ENCODE measurements at places on chromosomes 12 and 14. TPM values are rescaled to one million over a fixed set of nuclear protein-coding genes. Genes with fewer than 3 reads are reported as not detected.

The CCDC60 gene
- total RNA-seq = not detected

The RAD9B gene
- 0.21 TPM for total RNA-seq

The TBX5 gene
- 0.21 TPM for total RNA-seq

The TMCC3 gene
- total RNA-seq = 6.9 TPM

- no peaks in the 10 kb centered on the region for H3K4me1 ChIP-seq
- no peak overlapping the region for H3K4me3 ChIP-seq
- no peaks in the 10 kb centered on the region for H3K27me3 ChIP-seq
- H3K27ac ChIP-seq = no peak overlapping the region
These were observed 673.0 kb upstream of the FLRT2 start for GRCh38 chr14:84856751-84857534.

GRCh38 chr14:104353221-104353920 is 215.0 kb downstream of the KIF26A start:
- no peaks in the 10 kb centered on the region for H3K27me3 ChIP-seq
- H3K4me1 ChIP-seq = no peaks in the 10 kb centered on the region
- no peak for DNase-seq
- H3K4me3 ChIP-seq = no peak overlapping the region
- no peaks in the 10 kb centered on the region for H3K36me3 ChIP-seq
- no peak overlapping the region for H3K27ac ChIP-seq

DNA sequence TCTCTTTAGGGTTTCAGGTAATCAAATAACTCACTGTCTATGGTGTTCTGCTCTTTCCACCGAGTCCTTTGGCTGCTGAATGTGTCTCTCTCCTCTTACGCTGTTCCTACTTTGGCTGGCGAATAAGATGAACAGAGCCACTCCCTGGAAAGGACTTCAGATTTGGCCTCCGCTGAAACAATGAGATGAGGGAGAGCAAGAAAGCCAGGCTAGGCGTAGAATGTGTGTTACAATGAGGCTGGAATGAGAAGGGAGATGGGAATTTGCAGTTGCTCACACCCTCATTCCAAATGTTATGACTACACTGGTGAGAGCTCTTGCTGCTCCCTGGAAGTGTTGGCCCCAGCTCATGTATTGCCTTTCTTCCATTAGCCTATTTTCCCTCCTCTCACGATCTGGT is at the start of gene MFAP5:
TSS of gene MFAP5 (minus strand) at position 234 of the 400 bp plus-strand sequence. CDS start 722 bp downstream, outside the sequence.
- no peak for DNase-seq
- H3K27ac ChIP-seq = no peak within 1 kb of the TSS
- no peaks in the 10 kb centered on the region for H3K36me3 ChIP-seq
- no peak within 1 kb of the TSS for H3K4me3 ChIP-seq
- no peaks in the 10 kb centered on the region for H3K27me3 ChIP-seq

The CCDC196 gene
- total RNA-seq = not detected

DNA sequence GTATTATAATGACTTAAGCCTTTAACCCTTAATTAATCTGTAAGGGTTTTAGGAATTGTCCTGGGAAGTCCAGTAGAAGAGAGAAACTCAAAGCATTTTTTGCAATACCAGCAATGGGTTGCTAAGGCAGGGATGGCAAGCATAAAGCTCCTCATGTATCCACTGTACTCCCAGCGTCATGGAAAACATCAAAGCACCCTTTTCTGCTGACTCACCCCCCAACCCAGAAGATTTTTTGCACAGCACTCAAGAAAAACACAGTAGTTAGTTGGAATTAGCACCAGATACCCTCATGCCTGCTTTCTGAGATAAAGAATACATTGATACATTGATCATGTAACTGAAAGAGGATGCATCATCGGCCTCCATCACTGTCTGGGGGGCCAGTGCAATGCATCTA is 199.1 kb upstream of the CNOT2 start:
- no peaks in the 10 kb centered on the region for H3K27me3 ChIP-seq
- no peak for DNase-seq
- H3K4me1 ChIP-seq = peaks cover 3% of the 10 kb centered on the region
- no peak overlapping the region for H3K27ac ChIP-seq

- peak within 1 kb of the TSS; percentile 76 for H3K4me3 ChIP-seq
- H3K4me1 ChIP-seq = peaks cover 25% of the 10 kb centered on the region
- DNase-seq = peak; percentile 81
- peak within 1 kb of the TSS; percentile 93 for H3K27ac ChIP-seq
- H3K36me3 ChIP-seq = no peaks in the 10 kb centered on the region
These were observed at the start of gene ORAI1 for GRCh38 chr12:121626087-121626852. TSS of gene ORAI1 (plus strand) at chr12:121626530.

The MIP gene
- total RNA-seq = not detected

The HEATR5A gene
- total RNA-seq = 39.1 TPM

DNA sequence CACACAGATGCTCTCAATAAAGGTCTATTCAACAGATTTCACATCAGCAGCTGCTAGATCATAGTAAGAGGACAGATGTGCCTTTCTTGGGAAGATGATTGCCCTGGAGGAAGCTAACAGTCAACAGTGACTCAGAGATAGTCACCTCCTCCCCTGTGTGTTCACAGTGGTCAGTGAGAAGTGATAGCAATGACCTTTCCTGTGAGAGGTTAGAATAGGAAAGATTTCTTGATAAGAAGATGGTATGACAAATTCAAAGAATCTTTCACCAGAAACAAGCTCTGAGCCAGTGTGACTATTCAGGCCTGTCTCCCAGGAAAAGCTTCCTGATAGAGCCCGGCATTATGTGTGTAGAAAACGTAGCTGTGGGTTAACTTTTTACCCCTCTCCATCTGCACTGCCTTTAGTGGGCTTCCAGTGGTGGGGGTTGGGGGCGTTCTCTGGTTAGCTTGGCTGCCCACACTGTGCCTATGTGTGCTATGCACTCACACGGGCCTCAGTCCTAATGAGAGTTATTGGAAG is 66.4 kb upstream of the ARHGAP5 start:
- no peak for DNase-seq
- H3K4me1 ChIP-seq = no peaks in the 10 kb centered on the region
- no peaks in the 10 kb centered on the region for H3K36me3 ChIP-seq
- H3K27me3 ChIP-seq = no peaks in the 10 kb centered on the region
- no peak overlapping the region for H3K4me3 ChIP-seq

GRCh38 chr14:33414041-33414440 is 475.4 kb downstream of the NPAS3 start:
- no peaks in the 10 kb centered on the region for H3K27me3 ChIP-seq
- no peaks in the 10 kb centered on the region for H3K4me1 ChIP-seq
- H3K36me3 ChIP-seq = no peaks in the 10 kb centered on the region
- H3K4me3 ChIP-seq = peak overlapping the region; percentile 26
- H3K27ac ChIP-seq = no peak overlapping the region

DNA sequence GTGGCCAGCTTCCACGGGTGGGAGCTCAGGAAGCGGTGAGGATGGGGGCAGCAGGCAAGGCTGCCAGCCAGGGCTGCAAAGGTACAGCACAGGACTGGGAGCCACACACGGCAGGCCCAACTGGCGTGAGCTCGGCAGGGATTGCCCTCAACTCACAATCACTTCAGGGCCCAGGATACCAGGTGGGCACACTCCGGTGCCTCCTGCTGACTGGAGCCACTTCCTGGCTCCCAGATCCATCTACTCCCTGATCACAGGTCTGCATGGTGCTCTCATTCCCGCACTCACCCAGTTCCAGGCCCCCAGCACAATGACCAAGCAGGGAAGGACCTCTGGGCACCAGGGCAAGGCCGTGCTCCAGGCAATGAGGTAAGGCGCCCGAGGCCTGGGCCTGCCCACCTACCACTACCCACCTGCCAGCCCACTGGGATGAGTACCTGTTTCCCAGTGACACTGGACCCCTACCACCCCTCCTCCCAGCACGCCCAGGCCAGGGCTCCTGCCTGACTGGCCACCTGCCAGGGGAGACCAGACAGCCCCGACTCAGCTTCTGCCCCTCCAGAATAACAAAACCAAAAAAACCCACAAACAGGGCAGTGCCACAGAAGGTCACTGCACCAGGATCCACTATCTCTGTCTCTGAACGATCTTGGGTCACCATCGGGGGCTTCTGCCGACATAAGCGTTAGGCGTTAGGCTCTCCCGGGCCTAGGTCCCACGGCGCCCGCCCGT is 1.8 kb downstream of the JAG2 start:
- no peaks in the 10 kb centered on the region for H3K36me3 ChIP-seq
- H3K4me3 ChIP-seq = no peak overlapping the region
- peaks cover 29% of the 10 kb centered on the region for H3K4me1 ChIP-seq
- no peak for DNase-seq
- H3K27ac ChIP-seq = no peak overlapping the region
- no peaks in the 10 kb centered on the region for H3K27me3 ChIP-seq

- H3K27me3 ChIP-seq = no peaks in the 10 kb centered on the region
- H3K27ac ChIP-seq = no peak overlapping the region
- H3K4me3 ChIP-seq = no peak overlapping the region
- no peak for DNase-seq
These were observed 53.0 kb downstream of the IFNG-AS1 start for GRCh38 chr12:68042212-68042699.

DNA sequence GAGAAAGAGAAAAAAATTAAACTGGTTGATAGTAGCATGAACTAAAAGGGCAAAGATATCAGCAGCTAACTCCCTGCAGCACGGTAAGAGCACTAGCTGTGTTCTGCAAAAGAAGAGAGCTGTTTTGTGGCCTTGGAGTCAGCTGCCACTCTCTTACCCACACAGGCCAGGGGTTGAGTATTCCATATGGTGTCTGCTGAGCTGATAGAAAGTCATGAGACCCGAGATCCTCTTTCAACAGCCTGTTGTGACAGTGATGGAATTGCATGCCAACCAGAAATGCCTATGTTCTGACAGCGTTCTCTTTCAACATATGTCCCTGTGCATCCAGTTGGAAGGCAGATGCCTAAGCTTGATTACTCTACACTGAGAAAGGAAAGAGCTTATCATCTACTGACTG is 39.9 kb downstream of the TMTC1 start:
- no peak overlapping the region for H3K4me3 ChIP-seq
- H3K27me3 ChIP-seq = no peaks in the 10 kb centered on the region
- no peaks in the 10 kb centered on the region for H3K36me3 ChIP-seq
- H3K27ac ChIP-seq = peak overlapping the region; percentile 85

GRCh38 chr14:72717220-72717619 is 176.7 kb downstream of the DPF3 start:
- no peaks in the 10 kb centered on the region for H3K36me3 ChIP-seq
- no peak for DNase-seq
- no peak overlapping the region for H3K27ac ChIP-seq
- H3K4me3 ChIP-seq = no peak overlapping the region
- no peaks in the 10 kb centered on the region for H3K27me3 ChIP-seq

DNA sequence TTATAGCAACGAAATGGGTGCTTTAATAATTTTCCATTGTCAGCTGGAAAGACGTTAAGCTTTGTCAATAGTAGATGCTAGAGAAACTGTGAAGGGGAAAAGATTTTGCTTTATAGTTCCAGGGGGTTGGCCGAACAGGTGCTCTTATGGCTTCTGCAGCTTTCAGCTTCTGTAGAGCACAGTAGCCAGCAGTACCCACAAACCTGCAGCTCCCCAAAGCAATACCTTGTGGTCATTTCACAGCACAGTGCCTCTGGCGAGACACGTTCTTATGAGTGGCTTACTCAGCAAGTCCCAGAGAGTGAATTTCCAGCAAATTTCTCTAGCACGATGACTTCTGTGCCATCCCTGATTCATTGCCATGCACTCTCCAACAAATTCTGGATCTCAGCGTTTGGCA is 416.3 kb upstream of the ATP2B1 start:
- no peak for DNase-seq
- no peaks in the 10 kb centered on the region for H3K36me3 ChIP-seq
- H3K27me3 ChIP-seq = no peaks in the 10 kb centered on the region

The PTPRO gene
- 11.9 TPM for total RNA-seq

GRCh38 chr12:53462935-53463334 is 11.0 kb downstream of the PCBP2 start:
- H3K4me1 ChIP-seq = no peaks in the 10 kb centered on the region
- no peak overlapping the region for H3K4me3 ChIP-seq

The C12orf42 gene
- total RNA-seq = not detected

- H3K36me3 ChIP-seq = no peaks in the 10 kb centered on the region
- H3K27ac ChIP-seq = peak overlapping the region; percentile 93
- peaks cover 41% of the 10 kb centered on the region for H3K4me1 ChIP-seq
- H3K4me3 ChIP-seq = peak overlapping the region; percentile 95
- DNase-seq = no peak
These were observed 1.0 kb downstream of the CD9 start for GRCh38 chr12:6201213-6201608.

Data from thoracic aorta (tissue), 2 donors.